ENCODE measurements at places on chromosomes 7 and 10. TPM values are rescaled to one million over a fixed set of nuclear protein-coding genes. Genes with fewer than 3 reads are reported as not detected.

GRCh38 chr10:31317171-31317570 is 1.8 kb upstream of the ZEB1 start:
- no peaks in the 10 kb centered on the region for H3K4me1 ChIP-seq
- no peak overlapping the region for H3K4me3 ChIP-seq
- DNase-seq = no peak
- H3K27me3 ChIP-seq = no peaks in the 10 kb centered on the region
- no peak overlapping the region for H3K27ac ChIP-seq
- no peaks in the 10 kb centered on the region for H3K36me3 ChIP-seq

DNA sequence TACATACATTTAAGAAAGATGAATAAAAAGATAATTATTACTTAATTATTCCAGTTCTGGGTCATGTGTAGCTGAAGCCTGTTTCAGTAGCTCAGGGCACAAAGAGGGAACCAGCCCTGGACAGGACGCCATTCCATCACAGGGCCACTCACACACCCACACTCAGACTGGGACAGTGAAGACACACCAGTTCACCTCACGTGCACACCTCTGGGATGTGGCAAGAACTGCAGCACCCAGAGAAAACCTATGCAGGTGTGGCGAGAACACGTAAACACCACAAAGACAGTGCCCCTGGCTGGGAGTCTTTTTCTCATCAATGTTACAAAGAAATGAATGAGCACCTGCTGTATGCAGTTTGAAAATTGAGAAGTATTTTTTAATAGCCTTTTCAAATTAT is 1.6 kb upstream of the IDI1 start:
- H3K27me3 ChIP-seq = no peaks in the 10 kb centered on the region
- H3K4me1 ChIP-seq = no peaks in the 10 kb centered on the region
- DNase-seq = peak; percentile 49
- H3K4me3 ChIP-seq = no peak overlapping the region
- peaks cover 8% of the 10 kb centered on the region for H3K36me3 ChIP-seq

- H3K27me3 ChIP-seq = no peaks in the 10 kb centered on the region
- H3K36me3 ChIP-seq = no peaks in the 10 kb centered on the region
- no peaks in the 10 kb centered on the region for H3K4me1 ChIP-seq
- no peak for DNase-seq
Observed at GRCh38 chr7:81294897-81295515, 376.2 kb upstream of the SEMA3C start.

DNA sequence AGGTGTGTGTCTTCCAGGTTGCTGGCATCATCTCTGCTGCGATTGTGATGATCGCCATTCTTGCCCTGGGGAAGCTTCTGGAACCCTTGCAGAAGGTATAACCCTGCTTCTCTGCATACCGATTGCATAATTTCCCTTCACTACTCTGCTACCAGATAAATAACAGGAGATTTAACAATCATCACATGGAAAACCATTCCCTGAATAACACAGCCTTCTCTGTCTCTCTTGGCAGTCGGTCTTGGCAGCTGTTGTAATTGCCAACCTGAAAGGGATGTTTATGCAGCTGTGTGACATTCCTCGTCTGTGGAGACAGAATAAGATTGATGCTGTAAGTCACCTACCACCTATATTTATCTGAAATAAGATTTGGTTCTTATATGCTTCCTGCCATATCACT is 33.8 kb downstream of the SLC26A4 start:
- H3K27ac ChIP-seq = no peak overlapping the region
- DNase-seq = no peak
- H3K36me3 ChIP-seq = no peaks in the 10 kb centered on the region
- no peaks in the 10 kb centered on the region for H3K4me1 ChIP-seq
- H3K27me3 ChIP-seq = no peaks in the 10 kb centered on the region

DNA sequence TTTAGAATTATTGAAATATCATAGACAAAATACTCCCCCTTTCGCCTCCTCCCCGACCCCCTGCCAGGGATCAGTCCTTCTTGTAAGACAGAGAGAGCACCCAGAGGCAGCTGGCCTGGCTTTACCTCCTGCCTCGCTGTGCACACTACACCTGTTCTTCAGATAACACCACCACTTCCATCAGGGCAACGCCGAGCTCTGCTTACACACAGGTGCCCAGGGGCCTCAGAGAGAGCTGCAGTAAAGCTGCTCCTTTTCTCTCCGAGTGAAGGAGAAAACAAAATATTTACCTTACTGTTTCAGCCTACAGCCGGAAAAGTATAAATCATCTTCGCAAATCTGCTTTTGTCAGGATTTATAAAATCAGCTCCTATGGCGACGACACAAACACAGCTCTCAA is 80.7 kb downstream of the HIPK2 start:
- no peak overlapping the region for H3K27ac ChIP-seq
- H3K4me1 ChIP-seq = no peaks in the 10 kb centered on the region
- peaks cover 4% of the 10 kb centered on the region for H3K36me3 ChIP-seq
- DNase-seq = no peak

- H3K4me3 ChIP-seq = no peak overlapping the region
- DNase-seq = no peak
- H3K4me1 ChIP-seq = no peaks in the 10 kb centered on the region
- no peaks in the 10 kb centered on the region for H3K27me3 ChIP-seq
Observed at GRCh38 chr7:31432836-31433340, 81.0 kb upstream of the ITPRID1 start.

GRCh38 chr10:127374074-127374680 is 174.9 kb upstream of the NPS start:
- DNase-seq = no peak
- no peak overlapping the region for H3K27ac ChIP-seq
- H3K27me3 ChIP-seq = no peaks in the 10 kb centered on the region
- H3K4me3 ChIP-seq = no peak overlapping the region
- H3K4me1 ChIP-seq = no peaks in the 10 kb centered on the region

GRCh38 chr10:13628661-13629060 is 41.9 kb downstream of the PRPF18 start:
- no peak overlapping the region for H3K4me3 ChIP-seq
- H3K36me3 ChIP-seq = peaks cover 6% of the 10 kb centered on the region
- H3K27ac ChIP-seq = no peak overlapping the region
- H3K4me1 ChIP-seq = peaks cover 4% of the 10 kb centered on the region
- no peaks in the 10 kb centered on the region for H3K27me3 ChIP-seq

- H3K27ac ChIP-seq = no peak overlapping the region
- H3K27me3 ChIP-seq = no peaks in the 10 kb centered on the region
- no peak overlapping the region for H3K4me3 ChIP-seq
- no peaks in the 10 kb centered on the region for H3K36me3 ChIP-seq
Observed at GRCh38 chr7:98418636-98419315, 17.9 kb upstream of the BAIAP2L1 start.

DNA sequence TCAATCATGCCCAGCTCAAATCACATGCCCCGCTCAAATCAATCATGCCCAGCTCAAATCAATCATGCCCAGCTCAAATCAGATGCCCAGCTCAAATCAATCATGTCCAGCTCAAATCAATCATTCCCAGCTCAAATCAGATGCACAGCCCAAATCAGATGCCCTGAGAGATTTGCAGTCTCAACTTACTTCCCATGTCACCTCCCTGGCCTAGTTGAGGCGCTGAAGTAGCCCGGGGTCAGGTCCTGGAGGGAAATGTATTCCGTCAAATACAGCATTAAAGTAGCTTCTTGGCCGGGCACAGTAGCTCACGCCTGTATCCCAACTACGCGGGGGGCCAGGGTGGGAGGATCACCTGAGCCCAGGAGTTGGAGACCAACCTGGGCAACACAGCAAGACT is 15.7 kb upstream of the PRKAR1B start:
- no peak overlapping the region for H3K4me3 ChIP-seq
- H3K27me3 ChIP-seq = no peaks in the 10 kb centered on the region
- H3K36me3 ChIP-seq = peaks cover 19% of the 10 kb centered on the region
- H3K27ac ChIP-seq = no peak overlapping the region
- no peak for DNase-seq

- DNase-seq = no peak
- no peak overlapping the region for H3K27ac ChIP-seq
- H3K4me1 ChIP-seq = no peaks in the 10 kb centered on the region
- no peaks in the 10 kb centered on the region for H3K36me3 ChIP-seq
- no peaks in the 10 kb centered on the region for H3K27me3 ChIP-seq
- no peak overlapping the region for H3K4me3 ChIP-seq
Observed at GRCh38 chr7:28658381-28658780, 246.1 kb downstream of the CREB5 start.

GRCh38 chr10:74955796-74956195 is 129.4 kb downstream of the KAT6B start:
- peaks cover 9% of the 10 kb centered on the region for H3K4me1 ChIP-seq
- no peaks in the 10 kb centered on the region for H3K27me3 ChIP-seq
- no peak overlapping the region for H3K27ac ChIP-seq
- DNase-seq = no peak
- H3K36me3 ChIP-seq = no peaks in the 10 kb centered on the region
- H3K4me3 ChIP-seq = no peak overlapping the region

GRCh38 chr10:8058274-8059111 is 4.0 kb downstream of the GATA3 start:
- H3K4me1 ChIP-seq = peaks cover 6% of the 10 kb centered on the region
- peak overlapping the region; percentile 66 for H3K27ac ChIP-seq
- H3K36me3 ChIP-seq = no peaks in the 10 kb centered on the region
- H3K27me3 ChIP-seq = peaks cover 27% of the 10 kb centered on the region
- DNase-seq = no peak

DNA sequence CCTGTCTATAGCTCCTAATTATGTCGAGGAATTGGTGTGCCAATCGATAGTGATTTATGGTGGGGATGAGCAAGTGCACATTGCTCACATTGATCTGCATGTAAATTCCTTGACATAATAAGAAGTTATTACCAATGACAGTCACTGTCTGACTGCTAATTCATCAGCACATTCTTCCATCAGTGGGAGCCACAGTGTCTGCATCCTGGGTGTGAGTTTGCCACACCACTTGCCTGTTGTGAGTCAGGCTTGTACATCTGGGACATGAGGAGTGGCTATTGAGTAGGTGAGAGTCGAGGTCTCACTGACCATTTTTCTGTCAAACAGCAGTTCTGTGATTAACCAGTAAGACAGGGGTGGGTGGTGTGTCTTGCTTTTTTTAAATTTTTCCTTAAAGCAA is 263.4 kb downstream of the LRMDA start:
- DNase-seq = no peak
- H3K4me1 ChIP-seq = no peaks in the 10 kb centered on the region
- H3K27me3 ChIP-seq = no peaks in the 10 kb centered on the region
- H3K4me3 ChIP-seq = no peak overlapping the region
- H3K27ac ChIP-seq = no peak overlapping the region

GRCh38 chr10:68184546-68184945 is 47.4 kb downstream of the ATOH7 start:
- no peak overlapping the region for H3K4me3 ChIP-seq
- H3K4me1 ChIP-seq = no peaks in the 10 kb centered on the region
- no peak overlapping the region for H3K27ac ChIP-seq
- H3K27me3 ChIP-seq = no peaks in the 10 kb centered on the region
- peak; percentile 21 for DNase-seq

- no peaks in the 10 kb centered on the region for H3K27me3 ChIP-seq
- H3K4me1 ChIP-seq = no peaks in the 10 kb centered on the region
- H3K36me3 ChIP-seq = no peaks in the 10 kb centered on the region
- H3K4me3 ChIP-seq = no peak overlapping the region
- no peak for DNase-seq
- no peak overlapping the region for H3K27ac ChIP-seq
Observed at GRCh38 chr10:102604439-102604841, 39.8 kb upstream of the TRIM8 start.

DNA sequence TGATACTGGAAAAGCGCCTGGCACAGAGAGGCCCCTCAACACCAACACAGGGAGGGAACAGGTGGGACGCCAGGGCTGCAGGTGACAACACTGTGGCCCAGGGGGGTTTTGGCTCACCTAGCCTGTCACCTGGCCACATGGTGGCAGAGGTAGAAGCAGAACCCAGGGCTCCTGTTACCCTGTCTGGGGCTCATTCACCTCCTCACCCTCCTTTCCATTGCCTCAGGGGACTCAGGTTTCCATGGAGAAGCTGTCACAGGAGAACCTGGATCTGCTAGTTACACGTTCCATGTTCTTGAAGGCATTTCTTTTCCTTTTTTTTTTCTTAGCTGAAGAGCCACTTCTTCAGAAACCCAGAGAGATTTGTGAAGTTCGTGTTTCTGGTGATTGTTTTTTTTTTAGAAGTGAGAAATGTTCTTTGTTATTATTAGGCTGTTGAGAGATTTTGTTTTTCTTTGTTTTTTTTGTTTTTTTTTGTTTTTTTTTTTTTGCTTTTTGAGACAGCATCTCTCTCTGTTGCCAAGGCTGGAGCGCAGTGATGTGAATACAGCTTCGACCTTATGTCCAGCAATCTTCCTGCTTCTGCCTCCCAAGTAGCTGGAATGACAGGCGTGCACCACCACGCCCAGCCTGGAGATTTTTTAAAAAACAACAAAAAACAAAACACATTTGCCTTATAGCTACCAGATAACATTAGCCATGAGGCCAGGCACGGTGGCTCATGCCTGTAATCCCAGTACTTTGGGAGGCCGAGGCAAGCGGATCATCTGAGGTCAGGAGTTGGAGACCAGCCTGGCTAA is 16.0 kb downstream of the DENND2A start:
- H3K27ac ChIP-seq = peak overlapping the region; percentile 32
- no peaks in the 10 kb centered on the region for H3K36me3 ChIP-seq
- H3K4me3 ChIP-seq = no peak overlapping the region
- no peaks in the 10 kb centered on the region for H3K27me3 ChIP-seq
- peak; percentile 78 for DNase-seq

DNA sequence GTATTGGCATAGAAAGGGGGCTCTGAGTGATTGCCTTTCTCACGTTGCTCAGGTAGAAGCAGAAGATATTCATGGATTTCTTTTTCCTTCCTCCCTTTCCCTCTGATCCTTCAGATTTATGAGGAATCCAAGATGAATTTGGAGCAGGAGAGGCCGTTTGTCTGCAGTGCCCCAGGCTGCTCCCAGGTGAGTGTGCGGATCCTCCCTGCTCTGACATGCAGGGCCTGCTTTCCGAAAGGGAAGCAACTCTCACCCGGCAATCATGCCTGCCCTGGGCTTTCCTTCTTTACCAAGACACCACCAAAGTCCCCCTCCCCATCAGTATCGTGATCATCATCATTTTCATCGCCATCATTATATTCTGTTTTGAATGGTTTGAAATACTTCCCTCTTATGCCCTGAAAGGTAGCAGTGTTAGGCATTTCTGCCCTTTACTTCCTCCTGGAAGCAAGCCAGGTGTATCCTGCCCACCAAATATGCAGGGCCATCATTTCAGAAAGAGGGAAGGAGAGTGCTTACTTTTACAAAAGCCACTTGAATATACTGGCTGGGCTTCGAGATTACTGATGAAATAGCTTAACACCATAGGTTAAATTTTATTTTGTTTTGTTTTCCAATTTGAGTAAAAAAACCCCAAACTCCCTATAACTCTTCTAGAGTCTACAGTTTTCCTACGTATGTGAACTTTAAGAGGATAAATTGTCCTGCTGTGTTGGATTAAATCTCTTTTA is 75.9 kb downstream of the CREB5 start:
- DNase-seq = no peak
- H3K4me1 ChIP-seq = no peaks in the 10 kb centered on the region
- H3K36me3 ChIP-seq = no peaks in the 10 kb centered on the region
- H3K27ac ChIP-seq = no peak overlapping the region
- H3K4me3 ChIP-seq = no peak overlapping the region

- H3K36me3 ChIP-seq = no peaks in the 10 kb centered on the region
- H3K27ac ChIP-seq = no peak overlapping the region
- H3K4me1 ChIP-seq = no peaks in the 10 kb centered on the region
- H3K27me3 ChIP-seq = no peaks in the 10 kb centered on the region
Observed at GRCh38 chr10:14056610-14057332, 274.0 kb downstream of the FRMD4A start.

TFPI2 gene
- total RNA-seq = 42.5 TPM

TAF3 gene
- 8.7 TPM for total RNA-seq

CALCR gene
- total RNA-seq = 5.3 TPM

LRRC18 gene
- not detected for total RNA-seq

RNF133 gene
- total RNA-seq = 1.3 TPM

NAT16 gene
- not detected for total RNA-seq

KCNIP2 gene
- 3.4 TPM for total RNA-seq

SNCG gene
- 41.3 TPM for total RNA-seq

TRIM4 gene
- total RNA-seq = 30.9 TPM

ITIH5 gene
- 13.1 TPM for total RNA-seq

All from kidney (tissue), 22 donors.